ENCODE measurements at places on chromosomes 7 and 10.

GRCh38 chr10:61465901-61466632, 12.9 kb upstream of the TMEM26 start:
- DNase-seq, result no peak

GRCh38 chr7:17370901-17371585, 72.6 kb downstream of the AHR start:
- no peak for DNase-seq

GRCh38 chr7:92949748-92950147, 113.4 kb upstream of the CDK6 start:
- DNase-seq, result no peak

- DNase-seq, result no peak
Observed at GRCh38 chr10:112783351-112784021, 166.6 kb upstream of the TCF7L2 start.

DNA sequence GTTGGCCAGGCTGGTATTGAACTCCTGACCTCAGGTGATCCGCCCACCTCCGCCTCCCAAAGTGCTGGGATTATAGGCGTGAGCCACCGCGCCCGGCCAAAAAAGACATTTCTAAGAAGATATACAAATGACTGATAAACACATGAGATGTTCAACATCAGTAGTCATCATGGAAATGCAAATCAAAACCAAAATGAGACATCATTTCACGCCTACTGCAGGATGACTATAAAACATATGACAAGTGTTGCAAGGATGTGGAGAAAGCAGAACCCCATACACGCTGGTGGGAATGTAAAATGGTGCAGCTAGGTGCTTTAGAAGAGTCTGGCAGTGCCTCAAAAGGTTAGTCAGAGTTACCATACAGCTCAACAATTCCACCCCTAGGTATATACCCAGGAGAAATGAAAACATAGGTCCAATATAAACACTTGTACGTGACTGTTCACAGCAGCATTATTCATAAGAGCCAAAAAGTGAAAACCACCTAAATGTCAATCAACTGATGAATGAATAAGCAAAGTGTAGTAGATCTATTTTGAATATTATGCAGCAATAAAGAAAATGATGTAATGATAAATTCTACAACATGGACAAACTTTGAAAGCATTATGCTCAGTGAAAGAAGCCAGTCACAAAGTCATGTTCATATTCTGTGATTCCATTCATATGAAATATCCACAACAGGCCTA, 24.5 kb downstream of the TMEM209 start:
- DNase-seq, result no peak

- no peak for DNase-seq
Observed at GRCh38 chr7:82397879-82398524, 45.6 kb downstream of the CACNA2D1 start.

DNA sequence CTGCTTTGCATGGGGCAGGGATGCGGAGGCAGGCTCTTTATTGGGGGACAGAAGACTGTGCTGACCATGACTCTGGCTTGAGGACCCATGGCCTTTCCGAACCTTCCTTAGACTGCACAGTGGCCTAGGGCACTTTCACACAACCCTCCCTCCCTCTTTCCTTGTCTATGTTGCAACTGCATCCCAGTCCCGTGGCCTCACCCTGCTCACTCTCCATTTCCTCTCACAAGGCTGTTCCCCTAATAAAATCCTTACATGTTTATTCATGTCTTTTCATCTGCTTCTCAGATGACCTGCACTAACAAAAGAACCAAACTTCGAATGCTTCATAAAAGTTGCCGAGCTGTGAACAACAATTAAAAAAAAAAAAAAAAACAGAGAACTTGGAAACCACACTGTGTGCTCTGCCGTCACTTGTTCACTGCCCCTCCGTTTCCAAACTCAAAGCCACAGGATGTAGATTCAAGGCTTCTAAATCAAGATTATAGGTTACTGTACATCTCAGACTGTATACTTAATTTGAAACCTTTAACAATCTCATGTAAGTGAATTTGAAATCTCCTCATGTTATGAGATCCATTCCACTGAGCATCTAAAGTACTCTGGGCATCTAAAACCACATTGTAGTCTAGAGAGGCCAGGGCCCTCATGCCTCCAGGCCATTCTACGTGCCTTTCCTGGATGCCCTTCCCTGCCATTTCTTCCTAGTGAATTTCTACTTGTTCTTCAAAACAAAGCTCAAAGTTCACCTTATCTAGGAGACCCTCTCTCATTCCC, 265.9 kb downstream of the SNX13 start:
- DNase-seq, result no peak
